GM23248 (cell line): ENCODE measurements at places on chromosomes 4 and X. TPM values are rescaled to one million over a fixed set of nuclear protein-coding genes. Genes with fewer than 3 reads are reported as not detected.
A peak's percentile ranks its signal among the peaks of the same experiment; 100 is the strongest.

DNA sequence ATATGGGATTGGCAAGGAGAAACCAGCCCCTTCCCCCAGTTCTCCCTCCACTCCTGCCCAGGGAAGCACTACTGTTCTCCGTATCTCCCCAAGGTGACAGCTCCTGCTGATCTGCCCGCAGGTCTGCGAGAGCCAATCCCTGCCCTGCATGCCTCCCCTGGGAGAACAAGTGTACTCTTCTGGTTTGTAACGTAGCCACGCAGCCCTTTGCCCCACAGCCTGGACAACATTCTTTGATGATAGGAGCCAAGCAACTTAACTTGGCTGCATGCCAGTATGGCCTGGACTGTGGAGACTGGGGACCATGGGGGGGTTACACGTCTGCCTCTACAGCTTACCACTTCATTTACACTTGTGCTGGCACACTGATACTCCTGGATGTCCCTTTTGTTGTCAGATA, 2.0 kb downstream of the STBD1 start:
- no peak for DNase-seq

GC gene
- total RNA-seq: not detected in 2 replicates

GRCh38 chr4:156977435-156978160, 6.0 kb upstream of the PDGFC start:
- peak; percentile 94 for DNase-seq

DNA sequence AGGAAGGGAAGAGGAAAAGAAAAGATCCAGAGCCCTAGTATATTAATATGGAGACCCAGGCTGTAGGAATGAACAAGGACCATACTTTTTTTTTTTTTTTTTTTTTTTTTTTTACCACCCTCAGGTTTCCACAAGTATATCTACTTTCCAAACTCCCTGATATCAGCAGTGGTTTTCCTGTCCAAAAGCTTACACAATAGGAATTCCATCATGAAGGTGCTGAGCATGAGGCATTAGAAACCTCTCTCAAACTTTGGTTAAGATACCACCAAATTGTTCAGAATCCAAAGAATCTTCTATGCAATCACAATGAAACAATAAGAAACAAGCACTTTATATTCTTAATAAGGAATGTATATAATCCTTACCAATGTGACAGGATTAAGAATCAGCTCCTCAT, 26.5 kb downstream of the RPS6KA3 start:
- no peak for DNase-seq

- DNase-seq: peak; percentile 94
Measured at GRCh38 chr4:102760645-102761295, at the start of gene MANBA. MANBA (minus strand) TSS chr4:102760968; CDS start chr4:102760894, 74 bp downstream.

SPANXD gene
- not detected in 2 replicates for total RNA-seq

GRCh38 chr4:150117094-150117493, 38.8 kb downstream of the DCLK2 start:
- DNase-seq: peak; percentile 47

DNA sequence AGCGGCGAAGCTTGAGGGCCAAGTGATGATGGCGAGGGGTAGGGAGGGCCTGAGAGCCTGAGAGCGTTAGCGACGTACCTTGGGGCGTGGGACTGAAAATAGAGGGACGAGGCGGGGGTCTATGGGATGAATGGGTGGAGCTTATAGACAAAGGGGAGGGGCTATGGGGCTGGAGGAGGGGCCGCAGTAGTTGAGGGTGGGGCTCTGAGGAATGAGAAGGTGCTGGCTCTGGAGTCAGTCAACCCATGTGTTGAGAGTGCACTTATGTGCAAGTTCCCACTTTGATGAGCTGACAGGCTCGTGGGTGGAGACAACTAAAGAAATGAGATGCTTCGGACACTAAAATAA, 488 bp downstream of the TBC1D25 start:
- DNase-seq: peak; percentile 54

HSFX3 gene
- not detected in 2 replicates for total RNA-seq

BEX1 gene
- 73.0 and 91.8 TPM in 2 replicates for total RNA-seq

EPGN gene
- total RNA-seq: 0.86 TPM in 1 of 2 replicates, not detected in the other

PNMA6A gene
- 0.22 and 1.1 TPM in 2 replicates for total RNA-seq

DNA sequence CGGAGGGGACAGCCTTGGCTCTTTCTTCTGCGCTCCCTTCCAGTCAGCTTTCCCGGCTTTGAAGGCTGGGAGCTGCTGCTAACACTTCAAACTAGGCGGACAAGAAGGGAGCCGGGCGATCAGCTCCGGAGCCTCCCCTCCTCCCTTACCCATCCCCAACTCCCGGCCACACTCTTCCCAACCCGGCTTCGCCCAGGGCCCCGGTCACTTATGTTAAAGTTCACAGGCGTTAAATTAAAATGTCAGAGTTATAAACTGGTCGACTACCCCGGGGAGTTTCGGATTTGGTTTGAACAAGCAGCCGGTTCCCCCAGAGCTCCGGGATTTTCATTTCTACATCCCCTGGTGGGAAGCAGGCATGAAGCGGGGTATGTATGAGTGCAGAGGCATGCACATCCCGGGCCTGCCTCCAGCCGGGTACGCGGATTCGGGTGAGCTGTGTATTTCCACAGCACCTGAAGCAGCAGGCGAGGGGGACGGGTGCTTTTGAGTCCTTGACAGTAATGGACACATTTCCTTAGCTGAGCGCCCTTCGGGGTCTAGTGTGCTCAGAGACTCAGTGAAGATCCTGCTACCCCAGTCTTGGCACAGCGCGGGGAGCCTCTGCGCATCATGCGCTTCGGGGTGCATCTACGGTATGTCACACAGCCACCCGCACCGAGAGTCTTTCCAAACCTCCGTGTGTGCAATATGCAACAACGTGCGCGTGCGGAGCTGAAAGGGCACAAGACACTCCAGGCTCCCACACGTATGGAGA, 880 bp downstream of the UNC5C start:
- peak; percentile 26 for DNase-seq

LGI2 gene
- total RNA-seq: not detected in 2 replicates

DNA sequence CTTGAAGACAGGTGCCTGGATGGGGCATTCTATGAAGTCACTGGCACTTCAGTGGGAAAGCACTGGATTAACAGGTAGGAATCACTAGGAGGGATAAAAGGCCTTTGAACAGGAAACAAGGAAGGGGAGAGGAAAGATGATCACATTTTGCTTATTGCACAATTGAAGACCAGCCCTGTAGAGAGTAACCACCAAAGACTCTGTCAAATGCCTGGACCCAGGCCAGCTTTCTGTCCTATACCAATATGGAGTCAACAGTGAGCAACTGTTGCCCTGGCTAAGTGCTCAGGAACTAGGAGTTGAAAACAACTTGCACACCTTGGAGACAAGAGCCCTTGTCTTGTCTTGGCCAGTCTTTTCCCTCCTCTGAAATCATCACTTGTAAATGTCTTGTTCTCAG, 14.1 kb upstream of the RTL3 start:
- DNase-seq: no peak
